Choroid plexus epithelial cell (primary cell): ENCODE measurements at places on chromosomes 11 and 22.
A peak's percentile ranks its signal among the peaks of the same experiment; 100 is the strongest.

- DNase-seq, result no peak
Measured at GRCh38 chr22:44206330-44206645, 25.6 kb downstream of the PARVG start.

DNA sequence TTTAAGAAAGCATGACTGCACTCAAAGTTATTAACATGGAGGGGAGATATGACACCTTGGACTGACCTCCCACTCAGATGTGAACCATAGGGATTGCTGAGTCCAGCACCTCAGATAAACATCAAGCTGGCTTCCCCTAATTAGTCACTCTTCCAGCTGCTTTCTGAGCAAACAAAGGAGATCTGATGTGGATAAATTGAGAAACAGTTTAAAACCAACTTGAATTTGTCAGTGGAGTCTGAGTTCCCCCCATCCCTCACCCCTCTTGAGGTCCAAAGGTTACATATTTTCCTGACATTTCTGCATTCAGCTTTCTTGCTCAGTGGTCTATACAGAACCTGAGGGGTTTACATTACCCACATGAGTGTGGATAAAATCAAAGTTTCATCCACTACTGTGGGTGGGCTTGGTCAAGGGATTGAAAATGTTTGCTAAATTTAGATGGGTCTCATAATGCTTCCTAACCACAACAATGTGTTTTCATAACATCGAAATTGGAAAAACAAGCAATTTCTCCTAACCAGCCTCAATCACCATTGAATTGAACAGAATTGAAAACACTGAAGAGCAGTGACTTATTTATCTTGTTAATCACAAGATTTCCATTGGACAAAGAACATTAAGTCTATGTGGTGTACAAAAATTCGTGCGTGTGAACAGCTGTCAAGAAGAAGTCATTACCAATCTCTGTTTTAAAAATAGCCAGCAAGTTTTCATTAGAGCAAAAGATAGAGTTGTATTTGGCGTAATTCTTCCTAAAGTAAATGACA, 292.3 kb downstream of the METTL15 start:
- peak; percentile 65 for DNase-seq

DNA sequence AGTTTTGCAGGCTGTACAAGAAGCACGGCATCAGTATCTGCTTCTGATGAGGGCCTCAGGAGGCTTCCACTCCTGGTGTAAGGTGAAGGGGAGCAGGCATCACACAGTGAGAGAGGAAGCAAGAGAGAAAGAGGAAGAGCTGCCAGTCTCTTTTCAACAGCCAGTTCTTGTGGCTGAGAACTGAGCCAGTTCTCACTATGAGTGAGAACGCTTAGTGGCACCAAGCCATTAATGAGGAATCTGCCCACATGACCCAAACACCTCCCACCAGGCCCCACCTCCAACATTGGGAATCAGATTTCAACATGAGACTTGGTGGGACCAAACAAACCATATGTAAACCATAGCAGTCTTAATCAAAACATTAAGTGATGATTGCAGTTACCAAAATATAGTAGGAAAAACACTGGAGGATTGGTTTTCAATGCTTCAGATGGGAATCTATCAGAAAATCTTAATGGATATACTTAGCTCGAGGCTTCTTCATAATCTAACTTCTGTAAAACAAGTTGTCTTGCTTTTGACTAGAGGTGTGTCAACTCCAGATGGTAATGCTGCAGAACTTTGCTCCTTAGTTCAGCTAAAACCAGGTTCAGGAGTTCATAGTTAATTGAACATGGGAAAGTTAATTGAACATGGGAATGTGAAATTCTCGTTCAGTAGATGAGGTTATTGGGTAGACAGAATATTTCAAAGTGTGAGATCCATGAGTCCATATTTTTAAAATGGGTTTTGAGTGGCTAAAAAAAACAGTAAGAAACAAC, 12.2 kb downstream of the FAR1 start:
- peak; percentile 44 for DNase-seq

- DNase-seq, result no peak
Measured at GRCh38 chr11:119336744-119337469, 2.6 kb downstream of the RNF26 start.

DNA sequence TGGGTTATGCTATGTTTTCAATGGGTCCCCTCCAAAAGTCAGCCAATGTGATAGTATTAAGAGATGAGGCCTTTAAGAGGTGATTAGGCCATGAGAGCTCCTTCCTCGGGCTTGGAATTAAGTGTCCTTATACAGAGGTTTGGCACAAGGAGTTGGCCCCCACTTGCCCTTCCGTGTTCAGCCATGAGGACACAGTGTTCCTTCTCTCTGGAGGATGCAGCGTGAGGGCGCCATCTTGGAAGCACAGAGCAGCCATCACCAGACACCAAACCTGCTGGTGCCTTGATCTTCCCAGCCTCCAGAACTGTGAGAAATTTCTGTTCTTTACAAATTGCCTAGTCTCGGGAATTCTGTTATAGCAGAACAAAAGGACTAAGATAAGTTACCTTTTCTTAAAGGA, 26.9 kb downstream of the POU2AF3 start:
- no peak for DNase-seq

DNA sequence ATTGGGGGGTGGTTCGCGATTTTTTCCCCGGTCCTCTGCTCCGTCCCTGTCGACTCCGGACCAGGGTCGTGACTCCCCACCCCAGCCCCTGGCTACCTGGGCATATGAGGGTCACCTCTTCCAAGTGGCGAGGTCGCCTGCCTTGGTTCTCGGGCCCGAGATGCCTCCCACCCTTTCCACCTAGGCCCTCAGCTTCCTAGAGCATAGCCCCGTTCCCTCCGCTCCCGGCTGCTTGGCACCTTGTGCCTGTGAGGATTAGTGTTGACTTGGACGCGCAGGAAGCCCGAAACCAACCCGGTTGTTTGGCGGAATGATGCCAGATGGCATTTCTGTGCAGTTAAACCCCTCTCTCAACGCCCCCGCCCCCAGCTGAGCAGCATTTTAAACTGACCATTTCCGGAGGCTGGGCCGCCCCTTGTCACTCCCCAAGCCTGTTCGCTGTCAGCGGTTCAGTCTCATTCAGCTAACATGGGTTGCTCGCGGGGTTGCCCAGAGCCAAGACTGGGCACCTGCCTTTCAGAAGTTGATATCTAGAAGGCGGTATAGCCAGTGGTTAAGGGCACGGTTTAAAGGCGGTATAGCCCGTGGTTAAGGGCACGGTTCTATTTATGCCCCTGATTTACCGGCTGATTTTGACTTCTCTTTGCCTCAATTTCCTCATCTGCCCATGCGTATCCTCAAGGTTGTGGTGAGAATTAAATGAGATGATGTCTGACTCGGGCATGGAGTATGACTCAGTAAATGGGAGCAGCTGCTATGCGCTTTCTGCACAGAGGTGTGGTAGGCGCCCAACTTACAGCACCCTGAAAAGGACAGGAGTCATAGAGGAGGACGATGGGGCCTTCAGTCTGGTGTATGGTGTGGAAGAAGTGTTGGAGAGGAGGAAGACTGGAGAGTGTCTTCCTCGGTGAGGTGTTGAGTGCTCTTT, 639 bp downstream of the INCENP start:
- peak; percentile 37 for DNase-seq

DNA sequence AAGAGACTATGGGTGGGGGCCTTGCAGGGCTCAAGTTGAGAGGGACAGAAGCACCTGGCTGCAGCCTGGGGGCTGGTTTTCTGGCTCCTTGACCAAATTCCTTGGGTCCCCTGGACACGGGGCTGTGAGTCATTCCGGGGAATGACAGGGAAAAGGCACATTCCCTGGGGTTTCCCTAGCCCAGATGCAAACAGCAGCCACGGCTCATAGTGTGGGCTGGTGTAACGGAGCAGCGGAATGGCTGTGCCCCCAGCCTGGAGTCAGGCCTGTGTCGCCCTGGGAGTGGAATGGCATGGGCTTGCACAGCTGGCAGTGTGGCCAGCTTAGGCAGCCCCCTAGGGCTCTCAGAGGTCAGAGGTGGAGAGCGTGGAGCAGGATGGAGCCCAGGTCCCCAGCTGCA, 77.6 kb upstream of the KCNQ1OT1 start:
- no peak for DNase-seq

DNA sequence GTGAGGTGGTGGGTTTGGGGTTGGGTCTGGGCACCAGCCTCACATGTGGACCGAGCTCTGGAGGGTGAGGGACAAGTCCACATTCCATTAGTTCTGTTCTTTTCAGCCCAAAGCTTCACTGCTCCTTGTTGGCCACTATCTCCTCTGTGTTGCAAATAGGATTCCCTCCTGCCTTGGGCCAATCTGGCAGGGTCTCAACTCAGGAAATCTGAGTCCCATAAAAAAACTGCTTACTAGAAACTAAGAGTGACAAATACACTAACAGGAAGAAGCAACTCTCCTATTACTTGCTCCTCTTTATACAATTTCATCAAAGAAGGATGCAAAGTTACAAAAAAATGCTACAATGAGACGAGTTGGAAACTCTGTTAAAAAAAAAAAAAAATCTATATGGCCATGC, 66.2 kb upstream of the CSNK1E start:
- no peak for DNase-seq

GRCh38 chr11:47852053-47852452, 3.9 kb upstream of the NUP160 start:
- no peak for DNase-seq

- peak; percentile 18 for DNase-seq
Measured at GRCh38 chr11:126212089-126212660, 593 bp downstream of the FAM118B start.

DNA sequence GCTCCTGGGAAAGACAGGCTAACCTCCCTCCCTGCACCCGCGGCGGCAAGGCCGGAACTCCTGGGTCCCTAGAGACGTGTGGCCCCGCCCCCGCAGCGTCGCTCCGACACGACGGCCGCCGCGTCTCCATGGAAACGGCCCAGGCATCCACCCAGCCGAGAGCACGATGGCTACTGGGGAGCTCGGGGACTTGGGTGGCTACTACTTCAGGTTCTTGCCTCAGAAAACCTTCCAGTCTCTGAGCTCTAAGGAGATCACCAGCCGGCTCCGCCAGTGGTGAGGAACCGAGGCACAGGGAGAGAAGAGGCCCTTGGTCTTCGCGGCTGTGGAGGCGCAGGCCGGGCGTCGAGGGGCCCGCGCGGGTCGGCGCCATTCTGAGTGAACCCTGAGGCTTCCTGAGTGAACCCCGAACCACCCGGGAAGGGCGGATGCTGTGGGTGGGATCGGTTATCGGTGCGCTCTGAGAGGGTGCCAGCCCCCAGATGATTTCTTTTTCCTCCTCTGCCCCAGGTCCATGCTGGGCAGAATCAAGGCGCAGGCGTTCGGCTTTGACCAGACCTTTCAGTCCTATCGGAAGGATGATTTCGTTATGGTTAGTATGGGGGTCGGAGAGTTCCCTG, at the start of gene CFAP300:
CFAP300 (plus strand) TSS at position 133 of the 620 bp plus-strand sequence; CDS start at position 167, 34 bp downstream.
- peak; percentile 81 for DNase-seq
